Prostate gland (tissue), 2 donors: ENCODE measurements at places on chromosomes 5 and 9.

DNA sequence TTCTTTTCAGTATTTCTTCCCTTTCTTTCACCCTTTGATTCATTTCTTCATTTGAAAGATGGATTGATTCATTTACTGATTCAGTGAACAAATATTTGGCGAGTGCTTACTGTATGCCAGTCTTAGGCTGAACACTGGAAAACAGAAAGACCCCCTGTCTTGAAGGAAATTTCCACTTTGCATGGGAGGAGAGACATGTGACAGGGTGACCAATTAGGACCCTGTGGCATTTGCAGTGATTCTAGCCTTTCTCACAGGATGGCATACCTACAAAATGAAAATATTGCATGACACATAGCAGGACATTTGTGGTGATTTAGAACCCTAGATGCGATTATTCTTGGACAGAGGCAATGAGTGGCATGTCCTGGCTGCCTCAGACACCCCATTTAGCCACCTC is 407.2 kb upstream of the SGCD start:
- no peak for DNase-seq

GRCh38 chr5:1661831-1662558 is 137.6 kb downstream of the MRPL36 start:
- no peak for DNase-seq

GRCh38 chr5:171475596-171475995 is 56.1 kb downstream of the FGF18 start:
- DNase-seq: no peak

DNA sequence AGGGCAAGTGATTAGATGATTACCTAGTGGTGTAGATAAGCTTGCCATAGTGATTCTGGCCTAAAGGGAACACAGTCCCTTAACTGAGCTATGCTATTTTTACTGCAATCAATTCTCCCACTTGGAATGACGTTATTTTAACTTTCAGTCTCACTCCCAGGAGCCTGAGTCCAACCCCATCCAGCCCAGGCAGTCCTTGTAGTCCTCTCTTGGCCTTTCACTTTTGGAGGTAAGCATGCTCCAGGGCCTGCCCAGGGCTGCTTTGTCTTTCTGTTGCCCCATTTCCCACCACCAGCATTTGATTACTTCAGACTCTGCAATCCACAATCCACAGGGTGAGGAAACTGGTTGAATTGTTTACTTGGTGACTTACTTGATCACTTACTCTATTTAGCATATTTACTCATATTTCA is 233.0 kb downstream of the CD180 start:
- no peak for DNase-seq

DNA sequence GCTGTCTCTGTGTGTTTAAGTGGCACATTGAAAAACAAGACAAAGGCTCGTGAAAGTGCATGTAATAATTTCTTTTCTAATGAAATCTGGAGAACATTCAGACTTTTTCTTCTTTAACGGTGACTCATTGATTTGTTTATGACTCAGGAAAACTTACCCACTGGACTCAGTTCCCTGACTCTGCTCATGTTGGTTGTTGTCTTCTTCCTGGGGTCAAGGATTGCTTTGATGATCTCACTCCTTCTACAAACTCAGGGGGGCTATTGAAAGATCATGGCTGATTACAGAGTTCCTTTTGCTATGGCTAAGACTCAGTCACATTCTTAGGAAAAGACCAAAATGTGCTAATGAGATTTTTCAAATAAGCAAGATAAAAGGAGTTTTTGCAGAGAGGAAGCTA is 141.1 kb upstream of the DAP start:
- no peak for DNase-seq

DNA sequence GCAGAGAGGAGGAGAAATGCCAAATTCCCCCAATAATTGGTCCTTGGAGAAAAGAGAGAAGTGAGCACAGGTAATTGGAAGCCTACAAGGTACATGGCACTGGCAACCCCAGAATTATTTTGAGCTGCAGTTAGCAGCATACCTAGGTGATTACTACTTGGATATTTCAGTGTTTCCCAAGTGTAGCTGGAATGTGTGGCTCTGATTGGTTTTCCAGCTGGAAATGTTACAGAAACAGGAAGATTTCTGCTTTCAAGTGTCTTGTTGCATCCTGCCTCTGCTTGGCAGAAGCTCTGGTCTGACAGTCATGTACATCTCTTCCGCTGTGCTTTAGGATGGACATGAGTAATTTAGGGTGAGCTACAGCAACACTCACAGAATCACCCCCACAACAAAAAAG is 262.1 kb downstream of the ENC1 start:
- DNase-seq: no peak

DNA sequence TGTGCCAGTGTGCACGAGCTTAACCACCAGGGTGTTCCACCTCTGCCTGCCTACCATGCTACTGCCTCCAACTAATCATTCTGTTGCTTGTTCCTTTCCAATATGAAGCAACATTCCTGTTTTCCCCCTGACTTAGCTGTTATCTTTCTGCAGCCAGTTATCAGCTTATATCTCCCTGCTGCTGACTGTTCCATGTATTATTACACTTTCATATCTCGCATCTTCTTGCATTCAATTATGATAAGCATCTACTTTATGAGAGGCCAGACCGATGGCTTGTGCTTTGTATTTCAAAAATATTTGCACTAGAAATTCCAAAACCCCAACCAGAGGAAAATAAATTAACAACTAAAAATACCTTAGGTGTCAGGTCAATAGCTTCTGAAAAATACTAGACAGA is 394.0 kb upstream of the BRINP1 start:
- DNase-seq: no peak

DNA sequence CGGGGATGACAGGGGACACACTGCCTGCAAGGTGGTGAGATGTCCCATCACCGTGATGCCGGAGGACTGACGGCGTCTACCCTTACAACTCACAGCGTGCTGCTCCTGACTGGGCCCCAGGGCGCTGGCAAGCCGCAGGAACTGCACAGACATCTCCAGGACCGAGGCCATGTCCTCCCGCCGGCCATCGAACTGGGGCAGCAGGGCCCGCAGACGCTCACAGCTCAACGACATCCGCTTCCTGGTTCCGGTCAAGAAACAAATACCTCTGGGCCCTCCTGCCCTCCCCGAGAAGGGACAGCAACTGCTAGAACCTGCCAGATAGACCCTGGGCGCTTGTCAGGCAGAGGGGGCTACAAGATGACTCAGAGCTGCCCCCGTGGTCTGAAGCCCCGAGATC is 1.0 kb downstream of the SOHLH1 start:
- no peak for DNase-seq

DNA sequence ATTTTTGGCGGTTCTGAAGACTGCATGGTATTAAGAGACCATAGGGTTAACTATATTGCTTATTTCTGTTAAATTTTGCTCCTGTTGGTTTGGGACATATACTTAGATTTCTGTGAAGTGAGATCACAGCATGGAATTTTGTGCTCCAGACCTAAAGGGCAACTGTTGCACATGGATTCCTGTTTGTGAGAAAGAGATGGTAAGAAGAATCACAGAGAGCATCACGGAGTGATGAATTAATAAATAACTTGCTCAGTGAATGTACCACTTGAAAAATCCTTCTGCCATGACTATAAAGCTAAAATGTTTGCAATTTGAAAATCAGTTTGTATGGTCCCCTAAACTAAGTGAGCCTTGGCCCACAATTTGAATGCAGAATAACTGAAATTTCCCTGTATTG is 4.5 kb downstream of the PSAT1 start:
- DNase-seq: no peak

DNA sequence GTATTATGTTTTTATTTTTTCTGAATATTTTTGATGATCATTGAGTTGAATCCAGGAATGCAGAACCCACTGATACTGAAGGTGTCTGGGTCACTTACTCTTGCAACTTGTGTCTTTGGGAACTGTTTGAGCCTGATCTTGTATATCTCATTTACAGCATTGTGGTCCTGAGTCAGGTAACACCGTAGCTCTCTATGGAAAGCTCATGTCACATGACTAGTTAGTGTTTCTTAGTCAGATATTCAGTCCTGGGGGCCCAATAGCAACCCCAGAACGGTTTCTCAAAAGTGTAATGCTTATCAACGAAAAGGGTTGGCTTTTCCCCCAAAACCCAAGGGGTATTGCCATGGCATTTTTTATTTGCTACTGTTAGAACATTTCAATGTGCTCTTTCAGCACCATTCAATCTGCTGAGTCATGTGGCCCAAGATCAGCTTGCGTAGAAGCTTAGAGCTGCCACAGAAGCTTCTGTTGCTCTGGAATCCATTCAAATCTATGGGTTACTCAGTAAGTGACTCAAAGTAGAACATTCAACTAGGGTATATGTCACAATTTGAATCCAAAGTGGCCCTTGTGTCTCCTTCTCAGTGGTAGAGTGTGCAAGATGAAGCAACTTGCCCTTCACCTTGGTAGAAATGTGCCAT is 12.1 kb upstream of the PTAR1 start:
- no peak for DNase-seq

GRCh38 chr9:92146610-92147009 is 31.4 kb upstream of the SPTLC1 start:
- DNase-seq: no peak

DNA sequence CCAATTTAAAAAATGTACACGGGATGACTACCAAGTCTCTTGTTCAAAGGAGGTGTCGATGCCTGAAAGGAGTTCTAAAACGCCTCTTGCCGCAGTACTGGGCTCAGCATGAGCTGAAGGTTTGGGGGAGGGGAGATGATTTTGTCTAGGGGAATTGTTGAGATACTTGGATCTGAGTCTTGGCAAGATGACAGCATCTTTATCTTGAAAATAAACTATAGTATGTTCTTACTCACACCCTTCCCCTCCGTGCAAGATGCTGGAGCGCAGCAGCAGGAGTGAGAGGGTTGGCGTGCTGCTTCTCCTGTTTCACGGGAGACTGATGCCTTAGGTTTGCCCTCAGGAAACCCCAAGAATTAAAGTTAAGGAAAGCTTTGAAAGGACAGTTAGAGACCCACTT is 47.3 kb downstream of the FAM78A start:
- DNase-seq: no peak

GRCh38 chr9:136062657-136063439 is 32.2 kb downstream of the NACC2 start:
- no peak for DNase-seq

GRCh38 chr5:129499208-129499852 is 39.2 kb downstream of the ADAMTS19 start:
- DNase-seq: no peak

DNA sequence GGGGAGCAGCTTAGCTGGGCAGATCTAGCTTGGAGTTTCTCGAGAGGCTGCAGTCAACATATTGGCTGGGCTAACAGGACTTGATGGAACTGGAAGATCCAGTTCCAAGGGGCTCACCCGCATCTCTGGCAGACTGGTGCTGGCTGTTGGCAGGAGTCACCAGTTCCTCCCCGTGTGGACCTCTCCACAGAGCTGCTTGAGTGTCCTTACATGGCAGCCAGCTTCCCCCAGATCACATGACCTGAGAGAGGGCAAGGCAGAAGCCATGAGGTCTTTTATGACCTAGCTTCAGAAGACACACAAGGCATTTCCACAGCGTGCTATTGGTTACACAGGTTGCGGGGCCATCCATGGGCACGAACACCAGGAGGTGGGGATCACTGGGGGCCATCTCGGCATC is 26.4 kb upstream of the RXRA start:
- DNase-seq: peak; percentile 84

GRCh38 chr9:31140316-31140715 is 1244.1 kb upstream of the ACO1 start:
- DNase-seq: no peak

- DNase-seq: no peak
Observed at GRCh38 chr9:105257809-105258208, 13.4 kb downstream of the SLC44A1 start.

DNA sequence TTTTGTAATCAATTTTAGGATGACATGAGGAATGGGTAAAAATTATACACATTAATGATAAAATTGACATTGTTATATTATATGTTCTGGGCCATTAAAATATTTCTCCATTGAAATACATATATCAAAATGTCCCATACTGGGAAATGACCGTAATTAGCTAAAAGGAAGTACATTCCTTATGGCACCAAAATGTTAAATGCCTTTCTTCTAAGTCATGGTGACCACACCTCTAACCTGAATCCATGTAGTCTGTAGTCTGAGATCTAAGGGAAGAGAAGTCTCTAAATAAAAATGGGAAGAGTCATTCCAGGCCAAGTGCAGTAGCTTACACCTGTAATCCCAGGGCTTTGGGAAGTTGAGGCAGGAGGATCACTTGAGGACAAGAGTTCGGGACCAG is 10.0 kb upstream of the GDA start:
- no peak for DNase-seq

DNA sequence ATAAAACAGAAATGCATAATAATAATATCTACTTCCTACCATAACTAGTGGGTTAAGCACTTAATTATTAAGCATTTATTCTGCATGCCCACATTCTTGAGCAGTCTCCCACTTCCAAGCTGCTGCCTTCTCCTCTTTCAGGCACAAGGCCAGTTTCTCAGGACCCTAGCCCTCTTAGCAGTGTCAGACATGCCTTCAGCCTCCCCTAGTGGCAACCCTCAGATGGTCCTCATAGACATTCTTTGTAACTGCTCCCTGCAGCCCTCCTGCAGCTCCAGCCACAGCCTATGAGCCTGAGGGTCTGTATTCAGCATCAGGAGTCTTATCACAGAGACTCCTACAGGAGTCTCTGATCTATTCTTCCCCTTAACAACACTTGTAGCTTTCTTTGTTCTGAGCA is 3.9 kb downstream of the IL9 start:
- no peak for DNase-seq

- DNase-seq: no peak
Observed at GRCh38 chr5:33300209-33300742, 140.5 kb upstream of the TARS1 start.

- DNase-seq: no peak
Observed at GRCh38 chr5:34735491-34736426, 79.6 kb downstream of the RAI14 start.

DNA sequence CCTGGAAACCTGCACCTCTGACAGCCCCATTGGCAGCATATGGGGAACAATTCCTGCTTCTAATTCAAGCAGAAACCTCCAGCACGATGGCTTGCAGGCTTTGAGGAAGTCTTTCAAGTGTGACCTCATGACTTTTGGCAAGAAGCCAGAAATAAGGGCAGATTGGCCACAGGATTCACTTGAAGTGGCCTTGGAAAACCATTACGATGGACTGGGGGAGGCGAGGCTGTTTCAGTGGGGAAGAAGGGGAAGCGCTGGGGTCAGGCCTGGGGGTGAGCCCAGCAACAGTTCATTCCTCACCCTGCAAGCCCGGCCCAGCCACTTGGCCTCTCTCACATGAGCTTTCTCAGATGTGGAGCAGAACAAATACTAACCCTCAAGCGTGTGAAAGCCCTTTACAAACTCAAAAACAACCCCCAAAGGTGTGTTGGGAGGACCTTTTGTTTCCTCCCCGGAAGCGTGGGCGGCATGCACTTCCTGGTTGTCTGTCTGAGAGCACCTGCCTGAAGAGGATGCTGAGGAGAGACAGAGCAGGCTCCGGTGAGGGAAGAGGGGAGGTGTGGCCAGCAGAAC is 26.9 kb upstream of the EEIG1 start:
- peak; percentile 21 for DNase-seq
